ENCODE measurements at places on chromosomes 3 and 15.
A peak's percentile ranks its signal among the peaks of the same experiment; 100 is the strongest.

DNA sequence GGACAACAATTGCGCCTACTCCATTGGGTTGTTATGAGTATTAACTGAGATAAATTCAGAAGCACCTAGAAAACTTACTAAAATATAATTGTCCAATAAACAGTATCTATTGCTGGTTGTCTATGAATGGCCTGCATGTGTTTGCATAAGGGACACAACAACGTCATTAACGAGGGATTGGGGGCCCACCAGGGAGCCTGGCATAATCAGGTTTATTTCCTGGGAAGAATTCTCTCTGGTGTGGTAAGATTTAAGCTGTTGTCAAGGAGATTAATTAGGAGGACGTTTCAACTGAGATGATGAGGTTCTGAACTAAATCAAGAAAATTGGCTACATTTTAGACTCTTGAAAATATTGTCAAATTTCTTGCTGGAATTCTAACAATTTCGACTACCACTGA is 176.1 kb upstream of the CDIN1 start:
- DNase-seq: no peak

GRCh38 chr15:89333959-89334509 is 590 bp downstream of the POLG start:
- no peak for DNase-seq

DNA sequence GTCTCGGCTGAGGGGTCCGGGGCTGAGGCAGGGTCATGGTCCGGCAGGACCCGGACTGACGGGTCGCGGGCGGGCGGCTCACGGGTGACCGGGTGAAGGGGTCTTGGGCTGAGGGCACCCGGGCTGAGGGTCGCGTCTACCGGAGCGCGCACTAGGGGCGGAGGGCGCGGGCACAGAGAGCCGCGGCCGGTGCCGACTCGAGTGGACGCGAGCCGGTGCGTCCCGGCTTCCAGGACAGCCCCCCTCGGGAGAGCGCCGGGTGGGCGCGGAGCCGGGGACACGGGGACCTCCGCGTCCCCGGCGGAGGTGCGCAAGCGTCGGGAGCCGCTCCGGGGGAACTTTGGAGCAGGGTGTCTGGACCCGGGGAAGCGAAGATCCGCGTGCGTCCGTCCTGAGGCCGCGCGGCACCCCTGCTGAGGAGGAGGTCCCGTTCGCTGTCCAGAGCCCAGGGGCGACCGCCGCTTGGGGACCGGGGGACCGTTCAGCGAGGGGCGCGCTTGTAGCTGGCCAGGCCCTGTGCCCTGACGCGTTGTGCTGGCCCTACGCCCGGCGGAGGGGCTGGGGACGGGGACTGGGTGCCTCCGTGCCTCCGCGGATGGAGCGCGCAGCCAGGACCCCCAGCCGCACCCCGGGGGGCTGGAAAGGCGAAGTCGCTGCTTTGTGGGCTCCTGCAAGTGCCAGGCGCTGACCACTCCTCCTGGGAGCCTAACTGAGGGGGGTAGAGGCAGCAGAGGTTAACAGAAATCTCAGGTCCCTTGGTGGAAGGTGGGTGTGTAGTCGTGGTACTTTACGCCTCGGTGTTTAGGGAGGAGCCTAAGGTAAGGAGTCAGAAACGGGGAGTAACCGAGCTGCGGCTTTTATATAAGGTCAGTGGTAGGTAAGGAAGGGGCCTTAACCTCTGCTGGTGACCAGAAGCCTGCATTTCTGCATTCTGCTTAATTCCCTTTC is at the start of gene PPARG:
Gene PPARG, plus strand, starts transcription at position 889 of the 948 bp plus-strand sequence. CDS start 90,642 bp downstream, outside the sequence.
- no peak for DNase-seq

DNA sequence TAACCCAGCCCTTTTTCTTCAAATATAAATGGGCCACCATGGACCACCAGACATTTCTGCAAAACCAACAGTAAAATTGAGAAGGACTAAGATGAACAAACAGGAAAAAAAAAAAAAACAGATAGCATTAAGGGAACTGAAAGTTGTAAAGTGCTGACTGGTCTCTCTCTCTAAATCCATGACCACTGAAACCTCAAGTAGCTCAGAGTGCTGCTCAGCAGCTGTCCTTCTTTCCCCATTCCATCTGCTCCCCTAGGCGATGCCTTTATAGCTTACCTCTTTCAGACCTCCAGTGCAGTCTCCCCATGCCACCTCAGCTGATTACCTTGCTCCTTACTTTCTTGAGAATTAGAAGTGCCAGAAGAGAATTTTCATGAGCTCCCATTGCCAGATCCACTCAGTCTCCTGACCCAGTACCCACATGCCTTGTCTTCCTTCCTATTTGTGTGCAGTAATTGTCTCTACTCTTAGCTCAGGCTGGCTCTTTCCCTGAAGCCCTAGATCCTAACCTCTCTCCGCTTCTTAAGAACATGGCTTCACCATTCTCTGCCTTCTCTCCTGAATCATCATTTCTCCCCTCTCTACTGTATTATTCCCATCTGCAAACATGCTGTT is 23.9 kb upstream of the XIRP1 start:
- DNase-seq: peak; percentile 68

GRCh38 chr3:137509354-137510045 is 254.6 kb upstream of the SOX14 start:
- DNase-seq: no peak

- no peak for DNase-seq
Observed at GRCh38 chr15:51751697-51752683, 593 bp downstream of the TMOD2 start.

DNA sequence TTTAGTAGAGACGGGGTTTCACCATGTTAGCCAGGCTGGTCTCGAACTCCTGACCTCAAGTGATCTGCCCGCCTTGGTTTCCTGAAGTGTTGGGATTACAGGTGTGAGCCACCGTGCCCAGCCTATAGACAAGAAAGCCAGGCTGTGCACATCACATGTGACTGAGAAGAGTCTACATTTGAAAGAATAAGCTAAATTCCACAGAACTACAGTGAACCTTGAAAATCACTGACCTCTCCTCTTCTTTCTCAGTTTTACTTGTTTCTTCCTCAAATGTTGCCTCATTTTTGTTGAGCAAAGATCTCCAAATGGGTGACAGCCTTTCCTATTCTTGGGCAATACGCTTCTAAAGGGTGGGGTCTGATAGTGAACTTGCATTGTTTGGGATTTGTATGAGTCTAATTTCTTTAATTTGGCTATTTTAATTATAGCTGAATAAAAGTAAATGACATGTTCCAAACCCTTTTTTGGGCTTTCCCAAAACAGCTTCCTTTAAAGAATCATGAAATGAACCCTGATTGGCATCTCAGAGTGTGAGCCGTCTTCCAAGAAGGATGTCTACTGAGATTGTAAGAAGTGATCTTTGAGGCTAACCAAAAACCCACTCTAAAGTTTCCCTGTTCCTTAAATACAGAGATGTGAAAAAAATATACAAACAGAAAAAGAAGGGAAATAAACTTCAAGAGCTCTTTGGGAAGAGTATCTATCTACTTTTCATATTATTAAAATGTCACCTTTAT is 21.6 kb upstream of the SPTBN5 start:
- no peak for DNase-seq

- no peak for DNase-seq
Observed at GRCh38 chr3:133849346-133849745, 43.7 kb downstream of the SRPRB start.

GRCh38 chr15:50765195-50765967 is at the start of gene SPPL2A:
TSS of gene SPPL2A (minus strand) at chr15:50765706. CDS start at chr15:50765533, 173 bp downstream.
- DNase-seq: peak; percentile 83

DNA sequence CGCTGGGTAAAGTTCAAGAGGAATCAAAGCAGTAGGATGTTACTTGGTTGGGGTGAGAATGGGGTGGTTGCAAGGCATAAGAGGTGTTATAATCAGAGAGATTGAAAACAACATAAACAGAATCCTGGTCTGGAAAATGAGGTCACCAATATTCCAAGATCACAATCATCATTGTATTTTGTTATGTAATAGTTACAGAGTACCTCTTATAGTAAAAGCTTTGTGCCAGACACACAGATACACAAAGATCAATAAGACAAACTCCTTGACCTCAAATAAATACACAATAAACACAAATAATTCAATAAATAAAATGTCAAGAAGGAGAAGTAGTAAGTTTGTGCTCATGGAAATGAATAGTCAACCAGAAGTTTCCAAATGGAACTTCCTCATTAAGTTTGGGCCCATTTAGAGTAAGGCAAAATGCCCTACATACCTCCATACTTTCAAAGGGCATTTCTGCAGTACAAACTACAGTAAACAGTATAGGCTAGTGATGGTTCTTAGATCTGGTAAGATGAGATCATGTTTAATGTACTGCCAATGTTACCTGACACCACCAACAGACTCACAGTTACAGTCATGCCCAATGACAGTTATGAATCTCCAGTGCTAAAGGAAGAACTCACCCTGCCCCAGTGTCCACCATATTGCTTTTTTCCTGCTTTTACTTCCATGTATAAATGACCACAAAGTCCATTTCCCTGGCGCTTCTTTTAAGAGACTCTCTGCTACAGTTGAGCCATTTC is 93.4 kb downstream of the KCNMB2 start:
- DNase-seq: no peak

DNA sequence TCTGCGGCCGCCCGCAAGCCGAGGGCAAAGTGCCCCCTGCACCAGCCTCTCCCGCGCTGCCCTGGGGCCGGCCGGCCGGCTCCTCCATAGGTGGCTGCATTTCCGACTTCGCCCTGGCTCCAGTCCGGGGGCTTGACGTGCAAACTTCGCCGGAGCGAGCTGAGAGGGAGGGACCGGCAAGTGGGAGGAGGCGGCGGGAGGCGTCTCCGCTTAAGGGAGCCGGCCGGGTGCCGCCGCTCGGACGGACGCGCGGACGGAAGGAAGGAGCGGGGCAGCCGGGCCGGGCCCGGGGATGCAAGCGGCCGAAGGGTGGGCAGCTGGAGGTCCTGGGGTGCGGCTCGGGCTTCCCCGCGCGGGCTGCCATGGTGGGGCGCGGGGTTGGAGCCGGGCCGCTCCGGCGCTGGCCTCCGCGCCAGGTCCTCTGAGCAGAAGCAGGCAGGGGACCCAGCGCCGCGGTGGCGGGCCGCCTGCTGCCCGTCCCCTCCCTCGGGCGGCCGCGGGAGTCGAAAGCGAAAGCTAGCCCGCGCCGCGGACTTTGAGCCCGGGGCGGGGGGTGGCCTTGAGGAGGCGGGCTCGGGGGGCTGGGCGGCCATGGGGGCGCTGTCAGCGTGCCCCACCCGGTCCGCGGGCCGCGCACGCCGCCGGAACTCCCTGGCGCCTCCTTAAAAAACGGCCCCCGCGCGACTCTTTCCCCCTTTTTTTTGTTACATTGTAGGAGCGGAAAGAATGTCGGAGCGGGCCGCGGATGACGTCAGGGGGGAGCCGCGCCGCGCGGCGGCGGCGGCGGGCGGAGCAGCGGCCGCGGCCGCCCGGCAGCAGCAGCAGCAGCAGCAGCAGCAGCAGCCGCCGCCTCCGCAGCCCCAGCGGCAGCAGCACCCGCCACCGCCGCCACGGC is at the start of gene SCAANT1:
Gene SCAANT1, minus strand, starts transcription at position 511 of the 895 bp plus-strand sequence.
- DNase-seq: peak; percentile 79

- no peak for DNase-seq
Observed at GRCh38 chr3:43246976-43247375, 39.4 kb upstream of the SNRK start.

- DNase-seq: no peak
Observed at GRCh38 chr3:13705702-13706280, 156.9 kb downstream of the FBLN2 start.

- DNase-seq: no peak
Observed at GRCh38 chr15:95296643-95297042, 1033.9 kb upstream of the NR2F2 start.

DNA sequence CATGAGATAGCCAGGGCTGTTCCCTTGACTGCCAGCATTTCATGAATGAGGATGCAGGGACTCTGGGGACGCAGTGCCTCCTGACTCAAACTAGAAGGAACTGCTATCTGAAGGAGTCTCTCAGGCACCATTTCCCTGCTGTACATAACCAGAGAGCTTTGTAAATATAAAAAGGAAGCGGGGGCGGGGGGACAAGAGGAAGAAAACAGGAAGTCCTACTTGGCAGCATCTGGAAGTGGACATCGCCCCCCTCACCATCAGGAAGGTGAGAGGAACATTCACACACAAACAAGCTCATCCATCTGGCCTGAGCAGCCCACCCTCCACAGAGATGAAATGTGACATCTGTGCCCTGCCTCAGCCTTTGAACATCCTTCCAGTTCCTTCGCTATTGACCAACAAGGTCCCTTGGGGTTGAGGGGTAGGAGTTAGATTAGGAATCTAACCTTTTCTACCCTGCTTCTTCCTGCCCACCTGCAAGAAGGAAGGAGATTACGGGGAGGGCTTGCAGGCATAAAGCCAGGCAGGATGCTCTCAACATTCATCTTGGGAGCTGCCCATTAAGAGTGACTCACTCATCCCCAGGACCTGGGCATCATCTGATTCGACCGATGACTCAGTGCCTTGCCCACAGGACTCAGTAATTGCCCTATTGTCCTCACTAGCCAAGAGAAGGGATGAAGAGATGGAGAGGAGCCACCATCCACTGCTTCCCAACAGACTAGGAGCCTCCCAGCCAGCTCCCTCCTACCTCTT is 31.9 kb downstream of the SH3BP5 start:
- no peak for DNase-seq

Data from GM19239 (cell line).